Fibroblast of skin of abdomen (primary cell): ENCODE measurements at places on chromosomes 2 and 18.

- DNase-seq: no peak
Measured at GRCh38 chr2:9657731-9658130, 26.9 kb upstream of the YWHAQ start.

DNA sequence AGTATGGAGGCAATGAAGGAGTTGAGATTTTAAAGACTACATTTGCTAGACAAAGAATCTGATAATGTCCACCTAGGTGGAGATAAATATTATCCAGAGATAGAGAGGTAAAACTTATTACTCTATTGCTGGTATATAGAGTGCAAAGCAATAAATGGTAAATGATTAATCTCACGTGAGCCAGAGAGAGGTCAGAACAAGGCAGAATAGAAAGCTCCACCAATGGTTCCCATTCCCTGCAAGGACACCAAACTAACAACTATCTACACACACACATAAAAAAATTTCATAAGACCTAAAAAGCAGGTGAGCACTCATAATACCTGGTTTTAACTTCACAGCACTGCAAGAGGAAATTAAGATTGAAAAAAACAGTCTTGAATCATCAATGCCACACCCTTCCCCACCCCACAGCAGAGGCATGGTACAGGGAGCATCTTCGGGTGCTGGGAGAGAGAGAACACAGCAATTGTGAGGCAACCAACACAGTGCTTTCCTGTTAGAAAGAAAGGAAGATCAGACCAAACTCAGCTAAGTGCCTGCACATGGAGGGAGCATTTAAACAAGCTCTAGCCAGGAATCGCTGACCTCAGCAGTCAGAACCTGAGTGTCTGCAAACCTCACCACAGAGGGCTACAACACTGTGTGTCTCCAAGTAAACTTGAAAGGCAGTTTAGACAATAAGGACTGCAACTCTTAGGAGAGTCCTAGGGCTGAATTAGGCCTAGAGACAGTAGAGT is 1432.6 kb upstream of the TMEFF2 start:
- no peak for DNase-seq

GRCh38 chr2:26584191-26584590 is 57.0 kb downstream of the CIB4 start:
- no peak for DNase-seq

DNA sequence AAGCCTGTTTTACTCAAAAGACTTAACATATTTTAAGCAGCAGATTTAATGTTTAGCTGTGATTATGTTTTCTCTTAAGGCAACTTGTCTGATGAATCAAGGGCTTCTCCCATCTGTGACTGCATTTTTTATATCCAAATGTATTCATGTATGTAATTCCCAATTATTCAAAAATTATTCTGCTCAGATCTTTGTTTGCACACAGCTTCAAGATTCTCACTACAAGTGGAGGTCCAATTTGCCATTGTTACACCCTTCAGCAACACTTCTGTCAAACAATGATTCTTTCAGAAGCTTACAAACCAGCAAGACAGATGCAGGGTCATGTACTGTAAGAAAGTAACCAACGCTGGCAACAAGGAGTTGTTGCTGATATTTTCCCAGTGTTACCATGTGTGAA is 5.9 kb upstream of the LRPPRC start:
- DNase-seq: no peak

DNA sequence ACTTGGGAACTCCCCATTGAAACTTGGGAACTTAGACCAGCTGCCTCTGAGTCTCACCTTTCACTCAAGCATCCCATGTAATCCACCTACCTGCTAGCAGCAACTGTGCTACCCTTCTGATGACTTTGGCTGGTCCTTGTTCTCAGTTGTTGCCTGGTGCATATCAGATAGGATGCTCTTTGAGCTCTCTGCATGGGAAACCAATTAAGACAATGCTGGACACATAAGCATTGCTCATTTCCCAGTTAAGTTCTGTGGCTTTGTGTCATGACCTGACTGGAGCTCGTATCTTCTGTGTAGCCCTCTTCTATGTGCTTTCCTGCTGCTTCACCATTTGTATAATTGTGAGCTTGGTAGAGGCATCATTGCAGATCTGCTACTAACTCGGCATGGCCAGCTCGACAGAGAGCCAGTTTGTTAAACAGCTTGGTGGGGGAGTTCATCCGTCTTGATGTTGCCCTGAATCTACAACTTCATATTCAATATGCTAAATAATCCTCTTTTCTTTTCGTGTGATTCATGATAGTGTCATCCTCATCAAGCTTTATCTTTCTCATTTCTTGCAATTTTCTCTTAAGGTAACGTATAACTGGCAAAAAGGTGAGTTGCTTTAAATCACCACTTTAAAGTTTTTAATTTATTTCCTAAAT is 447.5 kb upstream of the SLC14A2 start:
- peak; percentile 61 for DNase-seq

DNA sequence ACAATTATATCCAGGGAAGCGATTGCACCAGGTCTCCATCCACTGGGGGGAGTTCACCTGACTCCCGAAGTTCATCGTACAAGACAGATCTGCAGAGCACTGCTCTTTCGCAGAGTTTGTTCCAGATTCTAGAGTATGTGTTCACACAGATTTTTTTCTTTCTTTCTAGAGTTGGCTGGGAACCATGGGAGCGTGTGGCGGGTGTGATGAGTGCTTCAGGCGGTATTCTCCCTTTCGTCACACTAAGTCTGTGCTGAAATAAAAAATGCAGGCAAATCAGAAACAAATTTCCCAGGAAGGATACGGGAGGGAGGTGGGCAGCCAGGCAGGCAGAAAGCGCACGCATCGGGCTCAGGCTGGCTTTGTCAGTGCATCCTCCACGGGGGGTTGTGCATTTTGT is 129.8 kb upstream of the SOX11 start:
- DNase-seq: peak; percentile 22

- no peak for DNase-seq
Measured at GRCh38 chr18:49817947-49818346, 4.6 kb upstream of the ACAA2 start.

DNA sequence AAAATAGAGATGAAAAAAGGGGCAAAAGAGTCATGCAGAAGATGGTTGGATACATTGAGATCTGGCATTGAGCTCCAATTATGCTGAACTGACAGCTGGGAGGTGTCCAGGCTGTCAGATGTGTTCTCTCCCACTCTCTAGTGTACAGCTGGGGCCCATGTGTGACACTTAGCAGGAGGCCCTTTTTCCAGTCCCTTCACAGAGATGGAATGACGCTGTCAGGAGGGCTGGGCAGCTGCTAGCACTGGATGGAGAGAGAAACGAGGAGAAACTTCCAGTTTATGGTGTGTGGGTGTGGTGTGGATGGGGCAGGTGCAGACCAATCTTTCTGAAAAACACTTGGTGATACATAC is 437.7 kb upstream of the HS6ST1 start:
- peak; percentile 9 for DNase-seq

DNA sequence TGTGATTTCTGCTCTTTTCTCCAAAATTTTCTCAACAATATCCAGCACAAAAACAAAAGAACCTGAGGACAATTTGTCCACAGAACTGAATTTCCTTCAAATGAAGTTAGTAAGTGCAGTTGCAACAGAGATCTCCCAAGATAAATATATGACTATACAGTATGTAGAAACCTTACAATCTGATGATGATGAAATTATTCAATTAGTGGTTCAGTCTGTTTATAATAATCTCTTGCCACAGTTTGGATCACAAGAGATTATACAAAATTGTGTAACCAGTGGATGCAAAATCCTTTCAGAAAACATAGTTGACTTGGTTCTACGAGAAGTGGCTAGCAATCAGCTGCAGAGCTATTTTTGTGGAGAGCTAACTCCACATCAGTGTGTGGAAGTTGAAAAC is 68.7 kb downstream of the FSIP2 start:
- DNase-seq: no peak

- DNase-seq: peak; percentile 12
Measured at GRCh38 chr2:122451040-122451439, 695.6 kb downstream of the TSN start.

DNA sequence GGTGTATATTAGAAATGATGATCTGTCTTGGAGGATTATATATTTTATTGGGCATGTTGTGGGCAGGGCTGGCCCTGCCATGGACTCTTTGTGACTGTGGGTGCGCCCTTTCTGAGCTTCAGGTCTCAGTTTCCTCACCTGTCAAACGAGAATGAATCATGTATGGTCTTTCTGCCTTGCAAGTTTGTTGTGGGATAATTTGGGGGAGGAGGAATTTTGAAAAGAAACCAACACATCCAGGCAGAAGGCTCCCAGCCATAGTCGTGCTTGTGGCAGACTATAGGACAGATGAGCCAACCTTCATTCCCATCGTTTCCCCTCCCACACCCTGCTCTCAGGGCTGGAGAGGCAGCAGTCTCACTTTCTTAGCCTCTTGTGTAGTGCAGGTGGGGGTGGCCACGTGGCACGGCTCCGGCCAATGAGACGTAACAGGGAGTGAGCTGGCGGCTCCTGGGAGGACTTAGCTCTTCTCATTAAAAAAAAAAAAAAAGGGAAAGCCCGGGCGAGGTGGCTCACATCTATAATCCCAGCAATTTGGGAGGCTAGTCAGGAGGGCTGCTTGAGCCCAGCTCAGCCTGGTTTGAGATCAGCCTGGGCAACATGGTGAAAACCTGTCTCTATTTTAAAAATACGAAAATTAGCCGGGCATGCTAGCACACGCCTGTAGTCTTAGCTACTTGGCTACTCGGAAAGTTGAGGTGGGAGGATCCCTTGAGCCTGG is 63.1 kb downstream of the RHOB start:
- DNase-seq: peak; percentile 26

GRCh38 chr2:49940626-49941025 is 786.3 kb upstream of the FSHR start:
- DNase-seq: no peak

DNA sequence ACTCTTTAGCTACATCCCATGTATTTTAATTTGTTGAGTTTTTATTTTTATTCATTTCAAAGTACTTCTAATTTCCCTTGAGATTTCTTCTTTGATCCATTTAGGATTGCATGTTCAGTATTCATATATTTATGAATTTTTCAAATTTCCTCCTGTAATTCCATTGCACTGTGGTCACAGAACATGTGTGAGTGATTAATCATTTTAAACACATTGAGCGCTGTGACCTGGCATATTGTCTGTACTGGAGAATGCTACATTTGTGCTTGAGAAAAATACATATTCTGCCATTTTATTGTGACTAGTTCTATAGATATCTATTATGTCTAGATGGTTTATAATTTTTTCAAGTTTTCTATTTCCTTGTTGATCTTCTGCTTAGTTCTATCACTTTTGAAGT is 353.7 kb downstream of the RAD51AP2 start:
- peak; percentile 55 for DNase-seq

DNA sequence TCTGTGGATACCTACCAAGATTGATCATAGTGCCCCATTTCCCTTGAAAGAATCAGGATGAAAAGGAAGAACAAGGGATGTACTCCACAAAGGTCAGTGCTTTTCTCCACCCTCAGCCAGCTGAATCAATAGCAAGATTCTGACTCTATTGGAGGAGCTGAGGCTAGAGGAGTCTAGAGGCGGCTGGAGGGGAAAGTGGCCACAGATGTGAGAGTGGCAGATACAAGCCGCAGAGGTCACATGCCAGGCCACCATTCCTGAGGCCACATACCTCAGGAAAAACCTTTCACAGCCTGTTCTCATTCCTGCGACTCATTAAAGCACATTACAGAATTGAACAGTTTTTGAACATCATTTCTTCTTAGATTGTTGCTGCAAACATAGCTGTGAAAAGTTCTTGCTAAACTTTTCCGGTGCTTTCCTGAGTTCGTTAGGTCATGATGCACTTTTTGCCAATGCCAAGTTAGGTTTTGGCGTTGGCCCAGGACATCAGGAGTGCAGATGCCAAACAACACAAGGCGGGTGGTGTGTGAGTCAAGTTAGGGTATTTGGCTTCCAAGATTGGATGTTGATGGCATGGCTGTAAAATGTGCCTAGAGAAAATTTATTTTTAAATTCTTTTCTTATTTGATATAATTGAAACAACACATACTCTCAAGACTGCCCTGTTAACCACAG is 160.7 kb upstream of the SP5 start:
- peak; percentile 77 for DNase-seq

- no peak for DNase-seq
Measured at GRCh38 chr2:42764096-42764495, at the start of gene OXER1. OXER1 (minus strand) TSS chr2:42764135; CDS start chr2:42764062, 73 bp downstream.

DNA sequence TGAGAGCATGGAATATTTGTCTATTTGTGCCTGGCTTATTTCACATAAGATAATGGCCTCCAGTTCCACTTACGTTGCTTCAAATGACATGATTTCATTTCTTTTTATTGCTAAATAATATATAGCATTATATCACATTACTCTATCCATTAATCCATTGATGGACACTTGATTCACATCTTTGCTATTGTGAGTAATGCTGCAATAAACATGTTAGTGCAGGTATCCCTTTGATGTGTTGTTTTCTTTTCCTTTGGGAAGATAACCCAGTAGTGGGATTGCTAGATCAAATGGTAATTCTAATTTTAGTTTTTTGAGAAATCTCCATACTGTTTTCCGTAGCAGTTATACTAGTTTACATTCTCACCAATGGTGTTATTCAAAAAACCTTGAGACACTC is 1343.3 kb upstream of the TMEFF2 start:
- no peak for DNase-seq
